ENCODE measurements at places on chromosomes 6 and 20. TPM values are rescaled to one million over a fixed set of nuclear protein-coding genes. Genes with fewer than 3 reads are reported as not detected.
A peak's percentile ranks its signal among the peaks of the same experiment; 100 is the strongest.

- DNase-seq = no peak
These were observed 4.1 kb downstream of the JPH2 start for GRCh38 chr20:44182863-44183262.

DNA sequence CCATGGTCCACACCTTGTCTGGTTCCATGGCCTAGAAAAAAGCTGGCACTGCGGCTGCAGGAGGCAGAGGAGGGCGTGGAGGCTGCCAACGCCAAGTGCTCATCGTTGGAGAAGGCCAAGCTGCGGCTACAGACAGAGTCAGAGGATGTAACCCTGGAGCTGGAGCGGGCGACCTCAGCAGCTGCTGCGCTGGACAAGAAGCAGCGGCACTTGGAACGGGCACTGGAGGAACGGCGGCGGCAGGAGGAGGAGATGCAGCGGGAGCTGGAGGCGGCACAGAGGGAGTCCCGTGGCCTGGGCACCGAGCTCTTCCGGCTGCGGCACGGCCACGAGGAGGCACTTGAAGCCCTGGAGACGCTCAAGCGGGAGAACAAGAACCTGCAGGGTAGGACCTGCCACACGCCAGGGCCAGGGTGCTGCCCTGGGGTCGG is 43.4 kb downstream of the MYH7B start:
- no peak for DNase-seq

GRCh38 chr6:156175971-156176421 is 601.2 kb upstream of the ARID1B start:
- peak; percentile 34 for DNase-seq

DNA sequence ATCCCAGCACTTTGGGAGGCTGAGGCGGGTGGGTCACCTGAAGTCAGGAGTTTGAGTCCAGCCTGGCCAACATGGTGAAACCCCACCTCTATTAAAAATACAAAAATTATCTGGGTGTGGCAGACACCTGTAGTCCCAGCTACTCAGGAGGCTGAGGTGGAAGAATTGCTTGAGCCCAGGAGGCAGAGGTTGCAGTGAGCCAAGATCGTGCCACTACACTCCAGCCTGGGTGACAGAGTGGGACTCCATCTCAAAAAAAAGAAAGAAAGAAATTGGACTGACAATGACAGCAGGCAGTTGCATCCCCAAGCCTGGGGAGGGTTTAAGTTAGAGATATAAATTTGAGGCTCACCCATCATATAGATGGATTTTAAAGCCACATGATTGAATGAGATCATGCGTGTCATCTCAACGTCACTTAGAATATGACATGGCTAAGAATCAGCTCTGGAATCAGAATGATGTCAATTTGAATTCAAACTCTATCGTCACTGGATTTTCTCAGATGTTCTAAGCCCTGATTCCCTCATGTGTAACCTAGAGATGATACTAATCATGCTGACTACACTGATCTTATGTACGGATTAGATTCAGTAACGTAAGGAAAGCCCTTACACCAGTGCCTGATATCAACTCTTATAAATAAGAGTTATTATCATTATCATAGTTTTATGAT is 534.0 kb upstream of the JARID2 start:
- DNase-seq = no peak

DNA sequence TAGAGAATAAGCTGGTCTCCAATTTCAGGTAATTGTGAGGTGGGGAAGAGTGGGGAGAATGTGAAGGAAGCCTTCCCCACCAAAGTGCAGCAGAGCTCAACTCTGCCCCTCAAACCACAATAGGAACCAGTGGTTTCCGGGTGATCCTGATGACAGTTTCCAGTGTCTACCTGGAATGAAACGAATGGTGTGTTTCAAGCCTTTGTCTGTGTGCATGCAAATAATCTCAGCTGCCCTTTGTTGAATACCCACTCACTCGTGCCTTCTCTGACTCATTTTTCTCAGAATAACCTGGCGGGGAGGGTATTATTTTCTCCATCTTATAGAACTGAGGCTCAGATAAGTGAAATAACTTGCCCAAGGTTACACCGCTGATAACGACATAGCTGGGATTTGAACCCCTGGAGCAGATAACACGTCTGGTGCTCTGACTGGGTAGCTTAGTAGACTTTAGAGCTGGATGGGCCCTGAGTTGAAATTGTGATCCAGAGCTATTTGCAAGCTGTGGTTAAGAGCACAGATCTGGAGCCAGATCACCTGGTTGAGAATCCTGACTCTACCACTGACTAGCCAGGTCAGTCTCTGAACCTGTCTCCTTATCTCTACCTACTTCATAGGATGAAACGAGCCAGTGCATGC is 85.1 kb downstream of the EYA2 start:
- peak; percentile 30 for DNase-seq

DNA sequence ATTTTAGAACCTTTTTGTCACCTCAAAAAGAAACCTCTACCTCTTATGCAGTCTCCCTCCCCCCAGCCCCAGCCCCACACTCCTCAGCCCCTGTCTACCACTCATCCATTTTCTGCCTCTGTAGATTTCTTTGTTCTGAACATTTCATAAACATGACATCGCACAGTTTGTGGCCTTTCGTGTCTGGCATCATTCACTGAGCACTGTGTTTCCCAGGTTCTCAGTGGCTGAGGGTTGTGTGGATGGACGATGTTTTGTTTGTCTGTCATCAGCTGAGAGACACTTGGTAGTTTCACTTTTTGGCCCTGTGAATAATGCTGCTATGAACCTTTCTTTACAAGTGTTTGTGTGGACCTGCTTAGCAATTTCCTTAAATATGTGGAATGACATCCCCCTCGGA is 64.5 kb downstream of the FAM120B start:
- DNase-seq = no peak

GRCh38 chr6:33030245-33030644 is 20.9 kb upstream of the HLA-DOA start:
- no peak for DNase-seq

GRCh38 chr20:17223553-17223952 is 3.3 kb upstream of the PCSK2 start:
- no peak for DNase-seq

GRCh38 chr6:25232479-25232878 is 46.7 kb upstream of the CARMIL1 start:
- DNase-seq = no peak

DNA sequence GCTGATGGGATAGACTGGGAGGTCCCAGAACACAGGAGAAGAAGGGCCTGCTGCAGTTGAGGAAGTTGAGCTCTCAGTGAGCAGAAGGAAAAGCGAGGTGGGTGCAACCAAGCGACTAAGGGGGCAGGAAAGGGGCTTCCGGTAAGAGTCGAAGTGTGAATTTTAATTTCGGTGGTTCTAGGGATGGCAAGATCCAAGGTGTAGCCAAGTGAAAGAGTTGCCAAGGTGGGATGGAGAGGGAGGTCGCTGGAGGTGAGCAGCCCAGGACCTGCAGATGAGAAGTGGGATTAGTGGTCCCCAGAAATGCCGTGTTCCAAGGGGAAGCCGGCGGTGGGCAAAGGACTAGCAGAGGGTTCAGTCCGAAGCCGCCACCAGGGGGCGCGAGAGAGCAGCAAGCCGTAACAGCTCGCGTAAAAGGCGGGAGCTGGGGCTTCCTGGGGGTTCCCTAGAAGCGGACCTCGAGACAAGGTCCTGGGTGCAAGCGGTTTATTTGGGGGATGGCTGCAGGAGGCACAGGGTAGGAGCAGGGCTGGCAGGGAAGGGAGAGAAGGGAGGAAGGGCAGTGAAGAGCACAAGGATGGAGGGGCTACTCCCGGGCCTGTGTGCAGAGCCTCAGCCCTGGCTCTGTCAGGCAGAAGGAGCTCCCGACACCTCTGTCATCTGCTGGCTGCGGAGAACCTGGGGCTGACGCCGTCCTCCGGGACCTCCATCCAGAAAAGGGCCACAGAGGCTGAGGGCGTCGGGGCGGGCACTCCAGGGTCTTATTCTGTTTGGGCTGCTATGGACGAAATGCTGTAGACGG is 103.6 kb downstream of the PAX1 start:
- DNase-seq = peak; percentile 53

DNA sequence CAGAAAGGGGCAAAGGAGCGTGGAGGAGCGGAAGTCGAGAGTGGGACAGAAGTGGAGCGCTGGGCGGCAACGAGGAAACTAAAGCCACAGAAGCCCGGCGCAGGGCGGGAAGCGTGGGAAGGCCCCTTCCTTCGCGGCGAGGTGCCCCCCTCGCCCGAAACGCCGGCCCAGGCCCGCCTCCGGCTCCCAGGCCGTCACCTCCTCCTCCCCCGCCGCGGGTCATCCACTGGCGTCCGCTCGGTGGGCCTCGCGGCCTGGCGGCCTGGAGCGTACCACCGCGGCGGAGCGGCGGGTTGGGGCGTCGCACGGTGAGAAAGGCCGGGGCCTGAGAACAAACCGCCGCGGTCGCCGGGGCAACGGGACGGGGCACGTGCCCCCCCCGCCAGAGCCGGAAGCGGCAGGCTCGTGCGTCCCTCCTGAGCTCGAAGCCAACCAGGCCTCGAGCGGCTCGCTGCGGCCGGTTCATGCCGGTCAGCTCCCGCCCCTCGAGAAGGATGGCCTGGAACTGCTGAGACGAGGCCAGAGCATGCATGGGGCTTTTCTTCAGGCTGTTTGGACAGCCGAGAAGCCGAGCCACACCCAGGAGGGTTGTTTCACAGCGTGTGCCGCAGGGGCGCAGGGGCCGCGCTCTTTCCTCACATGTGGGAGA is at the start of gene TCP11:
TSS of gene TCP11 (minus strand) at position 333 of the 649 bp plus-strand sequence. CDS start 469 bp downstream, outside the sequence.
- DNase-seq = no peak

GRCh38 chr6:164854526-164854925 is 454.9 kb downstream of the C6orf118 start:
- no peak for DNase-seq

- no peak for DNase-seq
These were observed 21.6 kb upstream of the MCM3 start for GRCh38 chr6:52305948-52306767.

DNA sequence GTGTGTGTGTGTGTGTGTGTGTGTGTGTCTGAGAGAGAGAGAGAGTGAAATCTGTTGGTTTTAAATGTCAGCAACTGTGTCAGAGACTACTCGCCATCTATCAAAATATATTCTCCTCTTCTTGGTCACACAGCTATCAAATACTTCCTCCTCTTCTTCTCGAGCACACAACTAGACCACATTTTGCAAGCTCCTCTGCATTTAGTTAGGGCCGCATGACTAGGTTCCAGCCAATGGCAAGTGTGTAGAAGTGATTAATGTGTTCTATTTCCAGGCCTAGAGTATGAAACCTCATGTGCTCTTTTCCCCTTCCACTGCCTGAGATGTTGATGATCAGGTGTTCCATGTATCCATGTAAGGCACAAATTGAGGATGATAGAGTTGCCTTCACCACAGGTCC is 278.5 kb upstream of the MARCKS start:
- no peak for DNase-seq

GRCh38 chr6:63919556-63920110 is 284.0 kb downstream of the PHF3 start:
- no peak for DNase-seq

GRCh38 chr20:18254615-18255014 is 33.7 kb upstream of the ZNF133 start:
- no peak for DNase-seq

DNA sequence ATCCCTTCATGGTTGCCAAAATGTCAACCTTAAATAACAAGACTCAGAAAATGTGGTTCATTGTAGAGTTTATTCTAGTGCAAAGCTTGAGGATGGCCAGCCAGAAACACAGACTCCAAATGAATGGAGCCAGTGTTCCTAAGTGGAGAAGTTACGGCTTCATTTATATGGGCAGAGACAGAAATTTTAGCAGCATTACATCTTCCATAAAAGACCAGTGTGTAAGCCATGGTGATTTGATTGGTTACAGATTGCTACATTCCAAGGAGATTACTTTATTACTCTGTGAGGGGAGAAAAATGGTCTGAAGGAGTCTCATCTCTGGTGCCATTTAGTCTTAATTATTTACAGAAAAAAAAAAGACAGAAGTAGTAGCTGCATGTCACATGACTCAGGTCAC is 97.8 kb downstream of the OTOR start:
- no peak for DNase-seq

GRCh38 chr6:170023620-170024521 is 267.0 kb downstream of the DLL1 start:
- no peak for DNase-seq

GRCh38 chr20:18750735-18751134 is 62.8 kb upstream of the SCP2D1 start:
- no peak for DNase-seq

GRCh38 chr6:55536391-55536956 is 42.5 kb downstream of the HMGCLL1 start:
- DNase-seq = no peak

- no peak for DNase-seq
These were observed 14.2 kb downstream of the STMND1 start for GRCh38 chr6:17116117-17116440.

DNA sequence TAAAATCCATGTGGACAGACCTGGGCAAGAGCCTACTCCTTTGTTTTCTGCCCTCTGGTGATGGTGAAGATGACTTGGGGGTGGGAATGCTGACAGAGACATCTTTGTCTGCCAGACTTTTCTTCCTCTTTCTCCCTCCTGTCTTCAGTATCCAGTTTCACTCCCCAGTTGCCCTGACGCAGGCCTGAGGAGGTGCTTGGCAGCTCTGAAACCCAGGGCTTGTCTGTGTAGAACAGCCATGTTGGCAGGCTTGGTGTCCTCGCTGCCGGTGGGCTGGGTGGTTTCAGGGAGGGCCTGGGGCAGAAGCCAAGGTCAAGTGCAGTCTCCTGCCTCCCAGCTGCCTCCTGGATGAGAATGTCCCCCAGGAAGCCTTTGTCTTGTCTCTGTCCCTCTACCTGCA is 22.5 kb downstream of the CCDC167 start:
- no peak for DNase-seq

- DNase-seq = peak; percentile 33
These were observed 105.9 kb downstream of the TOX2 start for GRCh38 chr20:44020406-44021148.

DNA sequence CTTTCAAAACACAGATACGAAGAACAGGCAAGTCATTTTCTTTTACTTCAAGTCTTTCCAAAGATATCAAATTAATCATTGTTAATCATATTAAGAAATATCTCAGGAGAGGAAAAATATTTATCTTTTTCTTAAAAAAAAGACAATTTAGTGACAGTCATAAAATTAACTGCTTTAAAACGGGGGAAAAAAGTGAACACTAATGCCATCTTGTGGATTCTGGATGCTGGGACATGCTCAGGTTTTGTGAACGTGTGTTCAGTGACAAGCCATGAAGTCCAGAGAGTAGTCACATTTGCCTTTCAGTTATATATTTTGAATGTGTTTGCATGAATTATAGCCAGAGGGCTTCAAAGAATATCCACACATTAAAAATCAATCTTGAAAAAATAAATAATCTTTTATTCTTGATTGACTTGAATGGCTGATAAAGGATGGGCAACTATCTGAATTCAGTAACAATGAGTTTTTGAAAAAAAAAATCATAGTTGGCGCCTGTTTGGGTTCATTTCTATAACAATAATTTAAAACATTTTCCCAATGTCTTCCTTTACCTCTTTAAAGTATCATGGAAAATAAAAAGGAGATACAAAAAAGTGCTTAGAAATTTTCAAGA is 74.7 kb upstream of the NOX3 start:
- DNase-seq = no peak

The ROS1 gene
- 0.16 TPM for total RNA-seq

The PI16 gene
- total RNA-seq = not detected

The XRN2 gene
- 79.8 TPM for total RNA-seq

The POM121L2 gene
- not detected for total RNA-seq

The TGM6 gene
- not detected for total RNA-seq

The SLC17A2 gene
- not detected for total RNA-seq

The PCK1 gene
- total RNA-seq = 0.42 TPM

The TAGAP gene
- total RNA-seq = not detected

The SGK1 gene
- 45.9 TPM for total RNA-seq

The NNAT gene
- total RNA-seq = not detected

The RRAGD gene
- total RNA-seq = 5.9 TPM

The FRK gene
- total RNA-seq = 7.3 TPM

The OR2J1 gene
- total RNA-seq = not detected

The C6orf58 gene
- not detected for total RNA-seq

The ALDH8A1 gene
- total RNA-seq = 0.21 TPM

The MAD2L1BP gene
- total RNA-seq = 33.5 TPM

The MUC22 gene
- total RNA-seq = not detected

Data from Caco-2 (cell line).